ENCODE measurements at places on chromosomes 16 and 17. TPM values are rescaled to one million over a fixed set of nuclear protein-coding genes. Genes with fewer than 3 reads are reported as not detected.

BBS2 gene
- total RNA-seq = 35.5 TPM

TMEM238L gene
- not detected for total RNA-seq

CD300E gene
- not detected for total RNA-seq

ZSCAN10 gene
- not detected for total RNA-seq

ZNF385C gene
- total RNA-seq = not detected

SAMD14 gene
- 1.5 TPM for total RNA-seq
